ENCODE measurements at places on chromosomes 7 and 10.

- no peak for DNase-seq
Measured at GRCh38 chr7:17807242-17807641, 133.1 kb downstream of the SNX13 start.

GRCh38 chr10:30190577-30191552 is 131.5 kb upstream of the JCAD start:
- DNase-seq = no peak

DNA sequence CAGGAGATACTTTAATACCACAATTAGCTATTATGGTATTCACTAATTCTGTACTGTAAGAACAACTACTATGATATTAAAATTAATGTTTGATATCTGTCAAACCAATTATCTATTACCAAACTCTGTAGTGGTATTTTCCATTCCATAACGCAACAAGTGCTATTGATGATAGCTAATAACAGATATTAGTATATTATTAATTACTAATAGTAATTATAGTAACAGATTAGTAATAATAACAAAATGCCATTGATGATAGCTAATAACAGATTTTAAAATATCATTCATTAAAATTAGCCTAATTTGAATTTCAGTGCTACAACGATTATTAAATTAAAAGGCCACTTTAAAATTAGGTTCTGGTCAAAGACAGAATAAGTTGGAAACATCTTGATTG is 93.5 kb downstream of the BTRC start:
- DNase-seq = no peak

- DNase-seq = no peak
Measured at GRCh38 chr7:755413-755805, 28.3 kb upstream of the PRKAR1B start.

GRCh38 chr7:140384894-140385545 is 13.3 kb downstream of the SLC37A3 start:
- DNase-seq = no peak

All from activated T-helper 9 cell treated with anti-CD3 and anti-CD28 coated beads, Interleukin-2, amount 50 U/mL, for 16 hours (primary cell).